ENCODE measurements at places on chromosomes 1 and 21.
A peak's percentile ranks its signal among the peaks of the same experiment; 100 is the strongest.

DNA sequence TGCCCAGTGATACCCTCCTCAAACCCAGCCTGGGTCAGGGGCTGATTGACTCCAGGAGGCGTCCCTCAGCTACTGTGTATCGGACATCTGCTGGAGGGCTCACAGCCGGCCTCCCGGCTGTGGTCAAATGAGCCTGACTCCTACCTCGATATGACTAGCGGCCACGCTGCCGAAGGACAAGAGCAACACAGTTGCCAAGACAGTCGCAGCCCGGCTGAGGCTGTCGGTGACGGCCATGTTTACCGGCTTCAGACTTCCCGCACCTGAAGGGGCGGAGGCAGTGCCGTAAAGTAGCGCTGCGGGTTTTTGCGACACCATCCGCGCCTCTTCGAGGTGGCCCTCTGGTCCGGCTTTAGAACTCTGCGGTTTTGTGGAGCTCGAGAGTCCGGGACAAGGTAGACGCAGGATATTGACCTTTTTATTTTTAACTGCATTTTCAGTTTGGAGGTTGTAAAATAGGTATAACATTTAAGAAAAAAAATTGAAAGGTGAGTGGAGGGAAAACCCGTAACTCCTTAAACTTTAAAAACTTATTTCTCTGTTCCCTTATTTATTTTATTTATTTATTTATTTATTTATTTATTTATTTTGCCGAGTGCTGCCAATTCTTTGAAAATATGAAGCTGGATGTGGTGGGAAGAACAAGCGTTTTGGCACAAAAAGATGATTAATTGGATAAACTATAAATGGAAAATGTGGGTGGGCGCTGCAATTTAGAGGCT is at the start of gene PIGK:
Gene PIGK (minus strand): TSS at position 265 of the 722 bp plus-strand sequence. CDS start 28 bp downstream, at position 237.
- DNase-seq, result peak; percentile 34

- no peak for DNase-seq
These were observed 4.7 kb downstream of the TMEM54 start for GRCh38 chr1:32896451-32896850.

DNA sequence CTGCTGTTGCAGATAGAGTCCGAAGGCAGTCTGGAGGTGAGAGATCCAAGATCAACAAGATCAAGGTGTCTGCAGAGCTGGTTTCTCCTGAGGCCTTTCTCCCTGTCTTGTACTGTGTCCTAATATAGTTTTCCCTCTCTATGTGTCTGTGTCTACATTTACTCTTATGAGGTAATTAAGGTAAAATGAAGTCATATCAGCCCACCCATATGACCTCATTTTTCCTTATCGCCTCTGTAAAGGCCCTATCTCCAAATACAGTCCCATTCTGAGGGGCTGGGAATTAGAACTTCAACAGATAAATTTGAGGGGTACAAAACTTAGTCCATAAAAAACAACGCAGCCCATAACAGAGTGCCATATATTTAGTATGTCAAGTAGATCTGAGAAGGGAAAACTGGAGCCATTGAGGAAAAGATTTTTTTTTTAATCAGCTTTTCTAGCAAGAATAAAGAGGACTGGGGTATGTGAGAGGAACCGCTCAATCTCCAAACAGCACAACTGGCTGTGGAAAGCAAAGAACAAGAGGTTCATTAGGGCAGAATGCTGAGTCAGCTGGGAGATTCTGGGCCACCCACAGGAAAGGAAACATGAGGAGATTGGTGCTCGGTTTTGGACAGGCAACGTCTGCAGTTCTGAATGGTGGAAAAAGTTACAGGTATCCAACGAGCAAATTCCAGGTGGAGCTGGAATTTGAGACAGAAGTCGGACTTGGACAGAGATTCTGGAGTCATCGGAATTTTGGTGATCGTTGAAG is 65.7 kb downstream of the MAP3K21 start:
- DNase-seq, result no peak

DNA sequence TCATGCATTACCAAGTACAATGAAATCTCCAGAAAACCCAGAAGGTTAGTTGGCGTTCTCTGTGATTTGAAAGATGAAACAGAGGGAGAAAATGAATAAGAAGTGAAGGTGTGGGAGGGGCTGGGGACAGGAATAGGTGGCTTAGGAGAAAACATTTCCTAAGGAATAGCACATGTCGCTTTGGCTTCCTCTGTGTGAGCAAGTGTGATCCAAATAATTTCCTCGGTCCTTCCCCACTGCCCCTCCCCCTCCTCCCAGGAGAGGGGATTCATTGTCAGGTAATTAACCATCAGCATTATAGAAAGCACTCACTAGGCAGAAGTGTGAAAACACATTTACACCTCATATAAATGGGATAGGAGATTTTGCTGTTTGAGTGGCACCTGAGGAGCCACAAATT is 105.5 kb downstream of the NUF2 start:
- DNase-seq, result no peak

GRCh38 chr1:71357708-71358107 is 276.9 kb upstream of the ZRANB2 start:
- DNase-seq, result no peak

GRCh38 chr1:203649999-203650836 is 23.6 kb downstream of the ATP2B4 start:
- no peak for DNase-seq

GRCh38 chr1:205666372-205667166 is 13.7 kb downstream of the SLC45A3 start:
- no peak for DNase-seq

DNA sequence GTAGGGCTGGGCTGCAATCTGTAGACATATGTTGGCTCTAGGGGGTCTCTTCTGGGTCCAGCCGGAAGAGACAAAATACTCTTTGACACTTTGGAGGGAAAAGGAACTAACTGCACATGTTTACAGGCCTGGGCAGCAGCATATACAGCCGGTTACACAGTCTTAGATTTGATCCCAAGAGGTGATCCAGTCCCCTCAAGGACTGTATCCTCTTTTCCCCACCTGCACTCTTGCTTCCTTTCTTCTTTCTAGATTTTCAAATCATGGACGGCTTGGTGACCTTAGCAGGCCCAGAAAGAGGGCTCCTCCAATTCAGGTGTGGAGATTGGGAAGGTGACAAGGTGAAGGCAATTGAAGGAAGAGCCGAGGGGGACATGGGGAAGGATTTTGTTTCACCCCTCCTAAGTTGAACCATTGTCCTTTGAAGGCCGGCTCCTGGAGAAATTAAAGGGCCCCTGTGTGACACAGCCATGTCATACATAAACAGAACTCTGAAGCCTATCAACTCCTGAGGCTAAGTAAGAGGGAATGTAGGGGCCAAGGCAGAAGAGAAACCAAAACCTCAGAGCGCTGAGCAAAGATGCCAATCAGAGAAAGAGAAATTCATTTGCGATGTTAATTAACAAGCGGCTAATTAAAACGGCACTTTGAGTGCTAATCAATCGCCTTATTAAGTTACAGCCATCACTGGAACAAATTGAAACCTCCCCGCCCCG is 5.9 kb upstream of the BARHL2 start:
- DNase-seq, result no peak

GRCh38 chr21:46429754-46430681 is 28.7 kb upstream of the DIP2A start:
- no peak for DNase-seq

DNA sequence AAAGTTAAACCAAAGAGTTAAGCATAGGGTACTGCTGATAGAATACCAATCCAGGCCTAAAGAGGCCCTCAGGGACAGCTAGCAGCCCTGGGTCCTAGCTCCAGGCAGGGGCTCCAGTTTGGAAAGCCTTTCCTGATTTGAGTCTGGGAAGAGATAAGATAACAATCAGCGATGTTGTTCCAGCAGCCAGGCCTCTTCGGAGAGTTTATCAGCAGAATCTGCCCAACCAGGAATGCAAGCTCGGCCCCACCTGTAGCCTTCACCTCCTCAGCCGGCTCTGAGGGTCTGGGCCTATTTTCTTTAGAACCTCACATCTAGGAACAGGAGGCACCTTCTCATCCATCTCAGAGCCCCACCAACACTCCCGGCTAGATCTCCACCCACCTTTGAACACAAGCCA is 42.6 kb downstream of the PLEKHA6 start:
- DNase-seq, result no peak

DNA sequence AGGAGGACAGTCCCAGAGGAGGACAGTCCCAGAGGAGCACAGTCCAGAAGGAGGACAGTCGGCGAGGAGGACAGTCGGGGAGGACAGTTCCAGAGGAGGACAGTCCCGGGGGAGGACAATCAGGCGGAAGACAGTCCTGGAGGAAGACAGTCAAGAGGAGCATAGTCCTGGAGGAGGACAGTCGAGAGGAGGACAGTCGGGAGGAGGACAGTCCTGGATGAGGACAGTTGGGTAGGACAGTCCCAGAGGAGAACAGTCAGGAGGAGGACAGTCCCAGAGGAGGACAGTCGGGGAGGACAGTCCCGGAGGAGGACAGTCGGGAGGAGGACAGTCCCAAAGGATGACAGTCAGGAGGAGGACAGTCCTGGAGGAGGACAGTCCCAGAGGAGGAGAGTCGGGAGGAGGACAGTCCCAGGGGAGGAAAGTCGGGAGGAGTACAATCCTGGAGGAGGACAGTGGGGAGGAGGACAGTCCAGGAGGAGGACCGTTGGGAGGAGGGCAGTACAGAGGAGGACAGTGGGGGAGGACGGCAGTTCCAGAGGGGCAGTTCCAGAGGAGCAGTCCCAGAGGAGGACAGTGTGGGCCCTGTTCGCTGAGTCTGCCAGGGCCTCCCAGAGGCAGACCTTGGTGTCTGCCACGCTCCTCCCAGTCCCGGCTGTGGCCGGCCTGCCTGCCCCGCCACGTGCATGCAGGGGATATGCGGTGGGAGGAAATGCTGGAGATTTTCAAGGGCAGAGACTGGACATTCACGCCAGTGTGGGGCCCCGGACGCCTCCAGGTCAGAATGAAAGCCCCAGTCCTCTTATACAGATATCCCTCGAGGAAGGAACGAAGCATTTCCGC is 183.8 kb upstream of the ARHGEF16 start:
- DNase-seq, result no peak

- no peak for DNase-seq
These were observed 158.0 kb downstream of the HS2ST1 start for GRCh38 chr1:87072411-87072810.

DNA sequence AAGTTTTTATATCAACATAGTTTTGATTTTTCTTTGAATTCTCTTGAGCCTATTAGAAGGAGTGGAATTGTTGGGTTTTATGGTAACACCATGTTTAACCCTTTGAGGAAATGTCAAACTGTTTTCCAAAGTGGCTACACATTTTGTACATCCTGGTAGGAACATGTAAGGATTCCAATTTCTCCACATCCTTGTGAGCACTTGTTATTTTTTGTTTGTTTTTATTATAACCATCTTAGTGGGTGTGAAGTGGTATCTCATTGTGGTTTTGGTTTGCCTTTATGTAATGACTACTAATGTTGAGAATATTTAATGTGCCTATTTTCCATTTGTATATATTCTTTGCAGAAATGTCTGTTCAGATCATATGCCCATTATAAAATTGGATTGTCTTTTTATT is 120.5 kb downstream of the FGGY start:
- no peak for DNase-seq

GRCh38 chr21:26842974-26843932 is 2.0 kb downstream of the ADAMTS1 start:
- peak; percentile 95 for DNase-seq

DNA sequence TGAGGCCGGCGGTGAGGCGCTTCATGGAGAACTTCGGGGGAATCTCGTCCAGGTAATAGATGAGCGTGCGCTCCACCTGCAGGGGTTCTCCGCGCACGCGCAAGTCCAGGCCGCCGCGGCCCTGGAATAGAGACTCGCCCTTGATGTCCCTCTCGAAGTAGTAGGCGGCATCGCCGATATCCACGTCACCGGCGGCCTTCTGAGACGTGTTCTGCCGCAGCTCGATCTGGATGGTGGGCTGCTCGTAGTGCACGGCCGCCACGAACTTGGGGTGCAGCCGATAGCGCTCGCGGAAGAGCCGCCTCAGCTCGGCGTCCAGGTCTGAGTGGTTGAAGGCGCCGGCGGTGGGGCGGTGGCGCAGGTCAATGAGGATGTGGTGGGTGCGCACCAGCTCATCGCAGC is 726 bp downstream of the TACSTD2 start:
- DNase-seq, result no peak

GRCh38 chr1:225917101-225917500 is 6.9 kb downstream of the PYCR2 start:
- no peak for DNase-seq

- DNase-seq, result peak; percentile 39
These were observed 283.1 kb downstream of the GRIK1 start for GRCh38 chr21:29656504-29657239.

GRCh38 chr1:15148941-15149340 is 4.6 kb upstream of the TMEM51 start:
- DNase-seq, result no peak

- DNase-seq, result no peak
These were observed 142.2 kb downstream of the RABGAP1L start for GRCh38 chr1:174301295-174302077.

DNA sequence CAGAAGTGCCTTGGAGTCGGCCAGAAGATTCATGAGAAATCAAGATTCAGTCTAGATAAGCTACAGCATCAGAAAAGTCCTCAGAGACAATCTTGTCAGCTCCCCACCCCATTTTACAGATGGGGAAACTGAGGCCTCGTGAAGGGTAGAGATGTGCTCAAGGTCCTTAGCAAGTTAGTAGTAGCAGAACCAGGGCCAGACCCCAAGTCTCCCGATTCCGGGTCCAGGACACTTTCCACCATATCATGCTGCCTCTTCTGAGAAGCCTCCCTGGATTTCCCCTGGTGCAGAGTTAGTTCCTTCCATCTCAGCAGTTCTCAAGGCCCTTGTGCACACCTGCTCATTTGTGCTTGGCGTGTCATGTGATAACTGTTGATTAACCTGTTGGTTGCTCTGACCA is 91.5 kb upstream of the ACTL8 start:
- DNase-seq, result no peak

GRCh38 chr21:35711661-35712060 is 348.7 kb downstream of the SETD4 start:
- no peak for DNase-seq

Measured in fibroblast of skin of left biceps (primary cell).